ENCODE measurements at places on chromosomes 4 and X. TPM values are rescaled to one million over a fixed set of nuclear protein-coding genes. Genes with fewer than 3 reads are reported as not detected.

Gene ADGRG2
- 17.5 TPM for polyA plus RNA-seq

Gene UPF3B
- polyA plus RNA-seq, result 33.5 TPM

Gene SEL1L3
- 23.7 TPM for polyA plus RNA-seq

Gene BANK1
- 2.9 TPM for polyA plus RNA-seq

Gene TRPC3
- polyA plus RNA-seq, result 1.1 TPM

Gene AMBN
- polyA plus RNA-seq, result 1.4 TPM

Gene SYN1
- polyA plus RNA-seq, result 5.6 TPM

Gene TMEM129
- 51.1 TPM for polyA plus RNA-seq

Gene STPG2
- 0.51 TPM for polyA plus RNA-seq

Gene TMSB15B
- 30.0 TPM for polyA plus RNA-seq

Gene GPRIN3
- 8.3 TPM for polyA plus RNA-seq

Gene PRKG2
- 2.5 TPM for polyA plus RNA-seq

Gene TLR3
- 8.6 TPM for polyA plus RNA-seq

Gene KDR
- polyA plus RNA-seq, result 63.7 TPM

Gene CT45A3
- polyA plus RNA-seq, result not detected

Gene ADGRL3
- 27.8 TPM for polyA plus RNA-seq

Gene TMEM47
- 28.0 TPM for polyA plus RNA-seq

Gene L1CAM
- polyA plus RNA-seq, result 35.2 TPM

Gene CT47A1
- polyA plus RNA-seq, result not detected

Gene RPL9
- 1,492 TPM for polyA plus RNA-seq

Gene ASMT
- polyA plus RNA-seq, result 0.47 TPM

Gene CLGN
- polyA plus RNA-seq, result 5.4 TPM

Gene ALG13
- 47.6 TPM for polyA plus RNA-seq

Gene GATA1
- polyA plus RNA-seq, result 0.66 TPM

Gene CFAP99
- polyA plus RNA-seq, result 1.5 TPM

Gene PAGE5
- not detected for polyA plus RNA-seq

Gene GYPE
- 3.0 TPM for polyA plus RNA-seq

Gene OCIAD2
- polyA plus RNA-seq, result 210 TPM

Gene FABP2
- polyA plus RNA-seq, result not detected

Gene GPR82
- 0.11 TPM for polyA plus RNA-seq

Gene MSN
- 236 TPM for polyA plus RNA-seq

Gene GAGE12H
- not detected for polyA plus RNA-seq

Gene MAGEH1
- polyA plus RNA-seq, result 75.0 TPM

Gene MUC7
- not detected for polyA plus RNA-seq

Data from renal cortex interstitium (tissue), 15 donors.